ENCODE measurements at places on chromosomes 1 and 21.

DNA sequence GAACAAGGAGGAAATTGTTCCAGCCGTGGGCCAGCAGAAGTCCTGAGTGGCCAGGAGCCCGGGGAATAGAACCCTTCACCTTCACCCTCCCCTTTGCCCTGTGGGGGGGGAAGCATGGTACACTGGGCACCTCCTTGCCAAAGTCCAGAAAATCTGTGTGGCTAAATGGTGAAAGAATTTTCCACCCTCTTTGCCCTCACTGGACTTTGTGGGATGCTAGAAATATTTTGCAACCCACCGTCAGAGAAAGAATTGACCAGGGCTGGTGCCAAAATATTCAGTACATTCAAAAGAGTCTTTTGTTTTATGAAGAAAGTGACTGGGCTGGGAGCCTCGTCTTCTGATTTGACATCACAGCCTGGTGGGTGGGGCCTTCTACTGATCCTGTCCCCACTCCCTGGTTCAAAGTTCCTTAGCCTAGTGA lies 14.6 kb downstream of the NFASC start:
- DNase-seq, result no peak

- no peak for DNase-seq
Measured at GRCh38 chr1:208737161-208737560, 493.0 kb upstream of the PLXNA2 start.

- no peak for DNase-seq
Measured at GRCh38 chr1:7827126-7827955, 25.5 kb downstream of the UTS2 start.

DNA sequence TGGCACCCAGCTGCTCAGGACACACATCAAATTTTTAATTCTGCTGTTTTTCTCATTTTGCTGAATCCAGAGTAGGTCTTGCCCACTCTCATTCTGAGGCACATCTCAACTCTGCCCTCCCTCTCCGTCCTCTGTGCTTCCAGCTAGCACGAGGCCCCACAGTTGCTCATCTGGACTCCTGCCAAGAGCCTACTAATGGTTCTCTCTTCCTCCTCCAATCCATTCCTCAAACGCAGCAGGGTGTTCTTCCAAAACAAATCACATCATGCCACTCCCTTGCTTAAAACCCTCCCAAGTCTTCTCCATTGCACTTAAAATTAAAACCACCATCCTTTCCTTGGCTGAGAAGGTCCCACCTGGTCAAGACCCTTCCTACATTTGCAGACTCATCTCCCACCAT lies 49.8 kb upstream of the SCAF4 start:
- no peak for DNase-seq

GRCh38 chr1:175494011-175494554 lies 249.3 kb downstream of the TNR start:
- no peak for DNase-seq

- no peak for DNase-seq
Measured at GRCh38 chr1:3283849-3284248, 170.6 kb upstream of the ARHGEF16 start.

GRCh38 chr1:8155528-8156186 lies 129.5 kb upstream of the ERRFI1 start:
- no peak for DNase-seq

GRCh38 chr1:58477390-58477789 lies 69.1 kb downstream of the OMA1 start:
- no peak for DNase-seq

DNA sequence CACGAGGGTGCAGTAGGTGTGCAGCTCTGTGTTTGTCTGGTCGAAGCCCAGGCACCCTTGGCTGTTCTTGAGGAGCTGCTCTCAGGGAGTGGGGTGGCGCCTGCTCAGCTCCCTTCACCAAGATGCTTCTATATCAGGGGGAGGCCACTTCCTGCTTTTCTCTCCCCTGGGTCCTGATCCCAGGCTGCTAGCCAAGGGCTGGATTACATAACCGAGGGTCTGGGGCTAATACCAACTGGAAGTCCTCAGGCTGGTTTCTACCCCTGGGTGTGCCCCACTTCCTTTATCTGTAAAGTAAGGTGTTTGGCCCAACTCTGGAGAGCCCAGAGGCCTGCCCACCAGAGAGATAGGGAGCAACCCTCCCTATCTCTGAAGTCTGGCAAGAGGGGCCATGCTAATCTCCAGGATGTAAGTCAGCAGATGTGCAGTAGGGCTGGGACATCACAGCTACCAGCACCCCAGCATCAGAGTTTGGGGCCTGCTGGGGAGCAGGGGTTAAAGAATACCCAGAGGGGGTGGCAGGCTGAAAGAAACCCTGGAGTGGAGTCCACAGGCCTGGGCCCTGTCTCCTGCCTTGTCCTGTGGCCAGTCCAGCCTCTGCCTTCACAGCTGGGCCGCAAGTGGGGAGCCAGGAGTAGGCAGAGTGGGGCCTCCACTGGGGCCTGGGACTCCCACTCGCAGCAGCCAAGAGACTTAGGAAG lies 2.1 kb downstream of the SELENBP1 start:
- no peak for DNase-seq

DNA sequence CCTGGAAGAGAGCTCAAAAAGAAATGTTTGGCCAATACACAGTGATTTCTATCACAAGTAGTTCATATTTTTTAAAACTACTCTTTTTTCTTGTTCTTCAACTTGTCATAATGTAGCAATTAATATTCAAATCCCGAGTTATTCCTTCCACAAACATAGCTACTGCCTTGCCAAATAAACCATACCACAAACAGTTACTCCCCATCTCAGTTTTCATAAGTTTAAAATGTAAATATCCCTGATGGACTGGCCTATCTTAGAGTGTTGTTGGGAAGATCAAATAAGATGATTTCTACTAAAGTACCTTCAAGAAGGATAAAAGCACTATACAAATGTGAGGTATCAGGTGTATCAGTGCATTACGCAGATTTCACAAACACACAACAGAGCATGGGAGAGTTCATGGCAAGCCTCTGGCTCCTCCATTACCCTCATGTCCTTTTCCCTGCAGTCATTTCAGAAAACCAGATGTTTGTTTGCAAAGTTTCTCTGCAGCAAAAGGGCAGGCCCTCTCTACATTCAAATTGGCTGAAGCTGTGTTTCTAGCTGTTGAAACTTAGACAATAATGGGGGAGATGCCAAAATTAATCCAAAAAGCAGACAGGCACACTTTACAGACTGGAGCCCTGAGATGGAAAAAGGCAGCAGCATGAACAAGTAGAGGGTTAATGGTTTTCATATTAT lies 16.1 kb downstream of the WLS start:
- no peak for DNase-seq

Measured in NCI-H1092 (cell line).